Stimulated activated CD4-positive, alpha-beta T cell treated with anti-CD3 and anti-CD28 coated beads, Interleukin-15, amount 100 ng/mL, for 24 hours (primary cell): ENCODE measurements at places on chromosomes 7 and 10.

- DNase-seq: no peak
These were observed 6.5 kb upstream of the NANOS1 start for GRCh38 chr10:119022846-119023552.

GRCh38 chr7:68065581-68065980 is 1068.9 kb downstream of the TYW1 start:
- DNase-seq: no peak

GRCh38 chr10:61815496-61815895 is 86.0 kb upstream of the ARID5B start:
- DNase-seq: no peak

GRCh38 chr10:46234026-46234425 is 52.8 kb upstream of the ANTXRL start:
- no peak for DNase-seq

DNA sequence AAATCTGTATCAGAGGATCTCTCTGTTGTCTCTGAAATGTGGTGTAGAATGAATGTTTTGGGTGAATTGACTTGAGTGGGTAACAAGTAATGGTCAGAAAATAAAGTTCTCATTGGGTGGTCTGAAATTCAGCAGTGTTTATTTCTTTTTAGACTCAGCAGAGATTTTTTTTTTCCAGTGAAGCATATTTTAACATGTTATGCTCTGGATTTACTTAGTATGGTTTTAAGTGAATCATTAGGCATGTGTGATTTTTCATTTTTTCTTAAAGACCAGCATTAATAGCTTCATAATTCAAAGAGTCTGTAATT is 63.5 kb downstream of the REEP3 start:
- no peak for DNase-seq

GRCh38 chr10:126504063-126504760 is 115.9 kb upstream of the ADAM12 start:
- peak; percentile 14 for DNase-seq

DNA sequence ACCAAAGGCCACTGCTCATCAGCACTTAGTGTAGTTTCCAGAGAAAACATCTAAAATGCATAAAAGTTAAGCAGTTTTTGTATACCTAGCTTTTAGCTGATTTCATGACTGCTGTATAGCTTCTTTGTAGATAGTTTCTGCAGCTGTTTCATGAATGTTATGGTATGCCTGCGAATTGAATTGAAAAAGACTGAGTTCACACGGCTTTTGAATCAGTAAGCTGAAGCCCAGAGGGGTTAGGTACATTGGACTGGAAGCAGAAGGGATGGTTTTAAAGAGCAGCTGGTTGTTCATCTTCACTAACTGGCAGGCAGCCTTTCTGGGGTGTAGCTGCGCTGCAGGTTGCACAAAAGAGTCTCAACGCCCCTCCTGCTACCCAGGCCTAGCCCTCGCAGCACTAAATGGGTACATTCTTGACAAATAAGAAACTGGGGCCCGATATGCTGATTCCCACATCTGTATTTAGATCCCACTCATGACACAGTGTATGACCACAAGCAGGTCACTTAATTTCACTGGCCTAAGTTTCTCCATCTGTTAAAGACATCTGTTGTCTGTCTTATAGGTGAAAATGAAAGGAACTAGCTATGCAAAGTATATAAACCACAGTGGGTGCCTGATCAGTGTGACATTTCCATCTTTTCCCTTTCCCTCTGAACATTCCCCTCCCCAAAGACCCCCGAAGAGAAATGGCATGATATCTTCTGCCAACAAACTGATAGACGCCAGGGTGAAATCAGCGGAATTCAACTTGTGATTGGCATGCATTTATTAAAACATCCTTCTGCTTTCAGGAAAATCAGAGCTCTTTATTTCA is 85.9 kb upstream of the AGBL3 start:
- DNase-seq: no peak

DNA sequence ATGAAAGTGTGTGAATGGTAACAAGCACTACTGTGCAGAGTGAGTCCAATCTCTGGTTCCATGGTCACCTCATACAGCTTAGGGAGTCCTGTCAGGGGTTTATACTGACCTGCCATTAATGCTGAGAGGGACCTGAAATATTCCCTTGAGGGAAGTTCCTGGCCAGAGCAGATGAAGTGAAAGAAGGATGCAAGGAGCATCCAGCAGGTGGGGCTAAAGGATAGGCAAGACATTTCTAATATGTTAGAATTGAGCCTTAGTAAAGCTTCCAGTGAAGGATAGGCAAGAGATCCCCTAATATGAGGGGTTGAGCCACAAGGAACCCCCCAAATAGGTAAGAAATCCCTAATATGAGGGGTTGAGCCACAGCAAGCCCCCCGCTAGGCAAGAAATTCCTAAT is 25.5 kb upstream of the FAM221A start:
- peak; percentile 8 for DNase-seq
